Activated CD4-positive, alpha-beta T cell treated with anti-CD3 and anti-CD28 coated beads, Interleukin-2, amount 10 ng/mL, durations not matched to agents 7 days and 5 days (primary cell): ENCODE measurements at places on chromosomes 13 and 19.

DNA sequence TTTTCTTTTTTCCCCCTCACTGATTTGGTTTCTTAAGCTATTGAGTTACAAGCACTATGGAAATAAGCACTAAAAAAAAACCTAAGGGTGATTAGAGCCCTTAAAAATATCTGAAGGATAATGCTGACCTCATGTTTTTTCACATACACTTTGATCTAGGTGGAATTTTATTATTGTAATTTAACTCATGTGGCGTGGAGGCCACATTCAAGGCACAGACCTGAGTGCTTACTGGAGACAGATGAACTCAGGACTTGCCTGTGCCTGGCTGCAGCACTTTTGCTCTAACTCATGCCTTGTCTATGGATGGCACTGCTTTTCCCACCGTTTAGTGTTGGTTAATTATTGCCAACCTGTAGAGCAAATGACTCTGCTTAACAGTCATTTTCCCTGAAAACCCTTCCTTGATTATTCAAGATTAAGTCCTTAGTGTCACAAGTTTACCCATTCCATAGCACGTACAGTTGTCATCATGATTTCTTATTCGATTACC lies 541.4 kb downstream of the GPC6 start:
- DNase-seq, result no peak

GRCh38 chr13:95156208-95156607 lies 145.0 kb downstream of the ABCC4 start:
- DNase-seq, result no peak

- DNase-seq, result no peak
Measured at GRCh38 chr13:51222686-51223559, 725 bp downstream of the FAM124A start.

DNA sequence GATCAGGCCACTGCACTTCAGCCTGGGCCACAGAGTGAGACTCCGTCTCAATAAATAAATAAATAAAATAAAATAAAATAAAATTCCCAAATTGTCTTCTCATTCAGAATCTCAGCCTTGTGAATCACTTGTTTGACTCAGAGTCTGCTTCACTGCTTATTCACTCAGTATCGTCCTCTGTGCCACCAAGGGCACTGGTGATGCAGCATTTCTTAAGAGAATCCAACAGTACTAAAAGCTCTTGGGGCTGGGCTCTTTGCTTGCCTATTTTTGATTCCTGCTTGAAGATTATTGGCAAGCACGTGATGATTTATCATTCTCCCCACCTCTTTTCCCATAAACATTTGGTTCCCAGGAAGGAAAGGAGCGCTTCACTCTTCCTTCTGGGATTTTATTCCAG lies 54.8 kb upstream of the HMGB1 start:
- no peak for DNase-seq

DNA sequence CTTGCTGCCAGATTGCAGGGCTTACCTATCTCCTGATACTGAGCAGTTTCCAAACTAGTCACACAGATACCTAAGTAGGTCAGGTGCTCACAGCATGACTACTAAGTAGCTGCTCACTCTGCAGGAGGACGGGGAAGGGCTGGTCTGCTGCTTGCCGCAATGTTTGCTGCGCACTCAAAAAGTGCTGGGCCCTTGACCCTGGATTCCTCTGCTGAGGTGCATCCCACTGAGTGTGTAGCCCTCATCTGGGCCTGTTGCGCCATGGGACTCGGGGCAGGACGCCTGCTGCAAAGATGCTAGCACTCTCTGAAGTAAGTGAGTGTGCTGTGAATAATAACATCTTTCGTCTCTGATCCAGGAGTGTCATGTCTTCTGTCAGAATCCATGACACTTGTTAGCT lies 59.2 kb upstream of the MEDAG start:
- DNase-seq, result no peak

GRCh38 chr19:45558399-45558878 lies 26.2 kb downstream of the OPA3 start:
- DNase-seq, result peak; percentile 83

DNA sequence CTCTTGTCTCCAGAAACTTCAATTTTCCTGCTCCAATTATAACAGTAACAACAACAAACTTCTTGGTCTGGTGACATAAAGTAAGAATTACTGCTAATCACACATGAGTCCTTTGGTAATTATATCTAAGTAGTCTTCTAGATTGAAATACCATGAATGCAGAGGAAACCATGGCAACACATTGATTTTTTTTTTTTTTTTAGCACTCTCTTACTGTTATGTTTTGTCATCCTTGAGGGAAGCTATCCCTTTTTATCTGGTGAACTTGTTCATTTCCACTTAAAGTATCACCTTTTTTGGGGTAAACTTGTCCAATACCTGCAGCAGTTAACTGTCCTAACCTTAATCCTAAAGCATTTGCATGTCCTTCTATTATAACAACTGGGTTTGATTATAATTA lies 256.3 kb downstream of the B3GLCT start:
- no peak for DNase-seq

GRCh38 chr19:2533686-2534422 lies 57.9 kb downstream of the GADD45B start:
- no peak for DNase-seq

DNA sequence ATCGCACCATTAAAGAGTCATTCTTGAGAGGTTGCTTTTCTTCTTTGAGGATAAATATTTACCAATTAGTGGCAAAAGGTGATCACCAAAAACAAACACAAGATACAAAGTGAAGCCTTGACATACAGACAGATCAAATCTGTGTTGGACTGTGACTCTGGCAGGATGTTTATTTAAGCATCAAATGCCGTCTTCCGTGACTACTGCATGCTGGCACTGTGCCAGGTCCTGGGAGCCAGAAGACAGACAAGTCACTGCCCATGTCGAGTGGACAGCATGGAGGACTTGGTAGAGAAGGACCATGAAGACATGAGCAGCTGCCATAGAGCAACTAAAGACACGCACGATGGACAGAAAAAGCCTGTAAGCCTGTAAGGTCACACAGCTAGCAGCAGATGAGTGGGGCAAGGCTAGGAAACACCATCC lies 92.8 kb upstream of the FARP1 start:
- no peak for DNase-seq

- no peak for DNase-seq
Measured at GRCh38 chr13:96428911-96429310, 339.0 kb downstream of the HS6ST3 start.

- DNase-seq, result no peak
Measured at GRCh38 chr13:92589955-92590354, 636.7 kb upstream of the GPC6 start.

- no peak for DNase-seq
Measured at GRCh38 chr19:45753548-45753947, 15.5 kb downstream of the SIX5 start.

GRCh38 chr13:103282571-103283450 lies 216.6 kb upstream of the SLC10A2 start:
- DNase-seq, result no peak

DNA sequence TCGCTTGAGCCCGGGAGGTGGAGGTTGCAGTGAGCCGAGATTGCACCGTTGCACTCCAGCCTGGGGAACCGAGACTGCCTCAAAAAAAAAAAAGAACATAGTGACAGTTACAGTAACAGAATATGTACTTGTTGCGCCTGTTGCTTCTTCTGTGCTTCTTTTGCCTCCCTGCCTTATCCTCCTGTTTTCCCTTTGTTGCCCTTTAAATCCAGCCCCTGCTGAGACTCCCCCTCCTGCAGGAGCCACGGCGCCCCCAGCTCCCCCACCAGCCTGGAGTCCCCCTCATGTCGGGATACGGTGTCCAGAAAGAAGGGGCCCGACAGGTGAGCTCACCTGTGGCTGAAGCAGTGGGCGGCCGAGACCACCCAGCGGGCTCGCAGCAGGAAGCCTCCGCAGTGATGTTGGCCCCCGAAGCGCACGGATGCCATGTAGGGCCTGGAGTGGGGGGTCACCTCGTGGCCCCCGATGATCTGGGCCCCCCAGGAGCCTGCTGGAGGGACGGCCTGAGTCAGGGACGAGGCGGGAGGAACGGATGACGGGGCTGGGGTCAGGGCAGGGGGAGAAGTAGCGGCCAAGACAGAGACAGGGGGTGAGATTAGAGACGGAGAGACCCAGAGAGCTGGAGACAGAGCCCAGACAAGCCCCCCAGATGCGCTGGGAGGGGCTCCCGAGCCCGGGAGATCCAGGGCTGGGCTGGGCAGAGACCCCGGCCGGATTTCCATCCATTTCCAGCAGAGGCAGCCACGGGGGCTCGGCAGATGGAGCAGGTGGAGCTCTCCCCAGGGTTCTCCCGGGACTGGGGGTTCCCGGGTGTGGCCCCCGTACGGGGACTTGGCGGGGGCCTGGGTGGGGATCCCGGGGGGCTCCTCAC lies 536 bp downstream of the PRSS57 start:
- no peak for DNase-seq

- no peak for DNase-seq
Measured at GRCh38 chr19:5165697-5166019, 175.0 kb downstream of the PTPRS start.

DNA sequence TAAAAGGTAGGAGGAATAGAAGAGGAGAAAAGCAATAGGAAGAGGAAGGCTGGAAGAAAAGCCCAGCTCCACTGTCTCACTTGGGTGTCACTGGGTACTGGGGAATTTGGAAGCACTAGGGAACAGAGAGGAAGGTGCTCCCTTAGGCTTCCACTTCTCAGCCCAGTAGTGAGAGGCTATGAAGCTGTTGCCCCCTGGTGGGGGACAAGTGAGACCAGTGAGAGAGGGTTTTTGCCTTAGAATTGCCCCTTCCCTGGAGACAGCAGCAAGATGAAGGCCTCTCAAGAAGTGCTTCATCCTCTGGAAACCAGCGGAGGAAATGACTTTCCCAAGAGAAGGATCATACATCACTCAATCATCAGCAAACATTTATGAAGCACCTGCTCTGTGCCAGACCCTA lies 4.7 kb upstream of the ZNF606 start:
- no peak for DNase-seq

DNA sequence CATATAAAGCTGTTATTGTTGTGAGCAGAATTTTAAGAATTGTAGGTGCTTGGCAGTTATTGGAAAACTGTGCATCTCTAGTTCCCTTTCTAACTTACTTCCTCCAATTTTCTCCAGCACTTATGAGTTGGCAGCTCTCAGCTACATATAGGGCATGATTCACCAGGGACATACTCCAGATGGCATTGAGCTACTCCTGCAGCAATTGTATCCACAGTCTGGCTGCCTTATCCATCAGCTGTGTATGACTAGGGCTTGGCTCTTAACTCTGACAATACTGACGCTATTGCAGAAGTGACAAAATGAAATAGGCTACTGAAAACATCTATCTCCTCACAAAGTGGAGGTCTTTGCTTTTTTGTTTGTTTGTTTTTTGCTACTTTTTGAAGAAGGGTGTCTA lies 276.7 kb downstream of the POU4F1 start:
- DNase-seq, result no peak

GRCh38 chr13:110361365-110361911 lies 54.4 kb downstream of the COL4A2 start:
- no peak for DNase-seq

DNA sequence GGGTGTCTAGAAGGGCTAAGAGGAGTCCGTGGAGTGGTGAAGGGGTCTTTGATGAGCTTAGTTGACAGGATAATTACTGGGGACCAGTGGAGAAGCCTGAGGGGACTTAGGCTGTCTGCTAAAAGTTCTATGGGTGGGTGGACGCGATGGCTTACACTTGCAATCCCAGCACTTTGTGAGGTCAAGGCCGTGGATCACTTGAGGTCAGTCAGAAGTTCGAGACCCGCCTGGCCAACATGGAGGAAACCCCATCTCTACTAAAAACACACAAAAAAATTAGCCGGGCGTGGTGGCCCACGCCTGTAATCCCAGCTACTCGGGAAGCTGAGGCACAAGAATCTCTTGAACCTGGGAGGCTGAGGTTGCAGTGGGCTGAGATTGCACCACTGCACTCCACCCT lies 2.8 kb upstream of the GSK3A start:
- DNase-seq, result no peak

DNA sequence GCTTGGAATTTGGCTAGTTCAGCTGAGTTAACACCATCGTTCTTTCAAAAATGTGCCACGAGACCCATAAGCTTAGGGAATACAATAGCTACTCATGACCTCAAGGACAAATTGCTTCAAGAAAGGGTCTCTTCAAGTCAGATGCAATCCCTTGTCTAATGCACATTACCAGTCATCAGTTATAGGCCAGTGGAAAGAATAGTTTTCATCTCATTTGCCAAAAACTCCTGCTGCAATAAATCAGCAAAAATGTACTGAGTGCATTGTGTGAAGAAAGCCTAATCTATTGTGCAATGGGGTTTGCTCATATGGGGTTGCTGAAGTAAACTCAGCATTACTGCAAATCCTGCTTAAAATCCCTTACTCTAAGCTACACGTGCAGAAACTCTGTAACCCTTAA lies 208.3 kb upstream of the NBEA start:
- DNase-seq, result no peak

GRCh38 chr19:6060600-6061375 lies 49.5 kb downstream of the RFX2 start:
- no peak for DNase-seq

DNA sequence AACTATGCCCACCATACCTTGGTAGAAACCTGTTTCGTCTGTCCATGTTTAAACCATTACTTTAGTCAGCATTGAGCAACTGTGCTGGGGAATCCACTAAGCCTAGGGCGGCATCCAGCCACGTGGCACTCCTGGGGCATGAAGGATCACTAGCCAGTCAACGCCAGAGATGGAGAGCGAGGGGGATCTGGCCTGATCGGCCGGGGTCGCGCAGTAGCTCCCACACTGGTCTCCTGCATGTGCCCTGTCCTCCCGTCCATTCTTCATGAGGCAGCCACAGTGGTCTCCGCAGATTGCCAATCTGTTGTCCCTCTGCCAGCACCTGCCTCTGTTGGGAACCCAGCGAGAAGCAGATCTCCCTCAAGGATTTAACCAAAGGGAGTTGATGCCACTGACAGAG lies 109.4 kb downstream of the DPF1 start:
- no peak for DNase-seq
